ENCODE measurements at places on chromosomes 6 and 20.

DNA sequence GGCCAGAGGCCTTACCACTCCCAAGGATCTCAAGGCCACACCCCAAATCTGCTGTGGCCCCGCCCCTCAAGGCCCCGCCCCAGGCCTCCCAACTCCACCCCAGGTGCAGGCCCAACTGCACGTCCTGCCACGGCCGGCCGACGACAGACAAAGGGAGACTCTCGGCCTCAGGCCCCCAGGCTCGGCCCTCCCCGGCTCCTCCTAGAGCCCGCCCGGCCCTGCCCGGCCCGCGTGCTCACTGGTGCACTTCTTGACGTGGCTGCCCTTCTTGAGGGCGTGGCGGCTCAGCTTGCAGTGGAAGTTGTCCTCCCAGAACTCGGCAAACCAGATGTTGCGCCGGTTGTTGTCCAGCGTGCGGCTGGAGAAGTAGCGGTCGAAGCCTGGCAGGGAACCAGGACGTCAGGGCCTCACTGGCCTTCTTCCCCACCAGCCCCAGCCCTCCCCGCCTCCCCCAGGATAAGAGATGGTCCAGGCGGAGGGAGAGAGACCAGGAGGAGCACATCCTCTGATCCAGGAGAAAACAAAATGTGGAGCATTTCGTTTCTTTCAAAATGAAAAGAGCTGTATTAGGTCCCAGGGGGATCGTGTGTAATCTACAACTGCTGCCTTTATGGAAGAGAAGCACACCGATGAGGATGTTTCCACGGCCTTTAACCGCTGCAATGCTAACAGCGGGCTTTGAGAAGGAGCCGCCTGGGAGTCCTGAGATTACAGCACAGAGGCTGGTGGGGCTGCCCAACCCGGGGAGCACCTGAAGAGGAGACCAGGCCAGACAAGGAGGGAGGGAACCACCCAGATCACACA, 89.4 kb downstream of the GRM4 start:
- DNase-seq: no peak

- DNase-seq: no peak
Measured at GRCh38 chr6:144778773-144779492, 493.8 kb downstream of the UTRN start.

GRCh38 chr20:41249411-41250281, 67.9 kb downstream of the ZHX3 start:
- no peak for DNase-seq

DNA sequence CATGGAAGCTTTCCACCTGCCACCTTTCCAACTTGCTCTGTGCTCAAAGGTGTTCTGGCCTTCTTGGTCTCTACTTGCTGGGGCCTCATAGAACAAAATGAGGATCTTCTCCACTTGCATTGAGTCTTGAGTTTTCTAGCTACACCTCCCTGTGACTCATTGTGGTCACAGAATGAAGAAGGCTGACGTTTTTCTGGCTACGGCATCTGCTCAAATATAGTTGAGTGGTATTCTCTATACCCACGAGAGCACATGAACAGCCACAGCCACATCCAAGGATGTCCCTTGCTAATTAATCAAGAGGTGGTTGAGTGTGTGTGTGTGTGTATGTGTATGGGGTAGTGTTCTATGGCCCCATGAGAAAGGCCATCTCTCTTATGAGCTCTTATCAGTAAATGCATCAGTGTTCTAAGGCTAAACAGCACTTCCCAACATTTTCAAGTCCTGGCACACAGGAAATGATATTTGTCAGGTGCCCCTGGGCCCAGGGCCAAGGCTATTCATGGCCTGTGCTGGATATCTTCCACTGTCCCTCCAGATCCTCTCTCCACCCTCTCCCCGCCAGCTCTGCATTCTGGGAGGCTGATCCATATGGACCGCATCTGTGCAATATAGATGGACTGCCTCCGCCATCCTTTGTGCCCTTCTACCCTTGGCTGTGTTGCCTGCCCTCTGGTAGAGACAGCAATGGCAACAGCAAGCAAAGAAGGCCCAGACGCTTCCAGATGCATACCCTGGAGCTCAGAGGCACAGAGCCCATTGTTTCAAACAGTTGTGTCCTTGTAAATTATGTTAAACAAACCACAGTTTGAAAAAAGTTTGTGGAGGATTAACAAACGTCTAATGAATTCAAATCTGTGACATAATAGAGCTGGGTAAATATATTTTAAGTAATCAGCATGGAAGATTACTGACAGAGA, 150.2 kb downstream of the LRFN2 start:
- no peak for DNase-seq

DNA sequence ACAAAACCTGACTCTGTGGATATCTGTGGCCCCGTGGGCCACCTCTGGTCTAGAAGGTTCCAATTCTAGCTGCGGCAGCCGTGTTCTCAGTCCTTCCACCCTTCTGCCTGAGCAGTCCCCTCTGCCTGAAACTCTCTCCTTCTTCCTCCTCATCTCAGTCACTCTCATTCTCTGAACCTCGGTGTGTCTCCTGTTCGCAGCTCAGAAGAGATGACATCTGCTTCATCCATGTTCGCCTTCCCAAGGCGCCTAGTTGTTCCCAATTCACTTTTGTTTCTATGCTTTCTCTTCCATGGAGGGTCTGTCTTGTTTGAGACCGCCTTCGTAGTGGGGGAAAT, 95.5 kb downstream of the CEBPB start:
- no peak for DNase-seq

DNA sequence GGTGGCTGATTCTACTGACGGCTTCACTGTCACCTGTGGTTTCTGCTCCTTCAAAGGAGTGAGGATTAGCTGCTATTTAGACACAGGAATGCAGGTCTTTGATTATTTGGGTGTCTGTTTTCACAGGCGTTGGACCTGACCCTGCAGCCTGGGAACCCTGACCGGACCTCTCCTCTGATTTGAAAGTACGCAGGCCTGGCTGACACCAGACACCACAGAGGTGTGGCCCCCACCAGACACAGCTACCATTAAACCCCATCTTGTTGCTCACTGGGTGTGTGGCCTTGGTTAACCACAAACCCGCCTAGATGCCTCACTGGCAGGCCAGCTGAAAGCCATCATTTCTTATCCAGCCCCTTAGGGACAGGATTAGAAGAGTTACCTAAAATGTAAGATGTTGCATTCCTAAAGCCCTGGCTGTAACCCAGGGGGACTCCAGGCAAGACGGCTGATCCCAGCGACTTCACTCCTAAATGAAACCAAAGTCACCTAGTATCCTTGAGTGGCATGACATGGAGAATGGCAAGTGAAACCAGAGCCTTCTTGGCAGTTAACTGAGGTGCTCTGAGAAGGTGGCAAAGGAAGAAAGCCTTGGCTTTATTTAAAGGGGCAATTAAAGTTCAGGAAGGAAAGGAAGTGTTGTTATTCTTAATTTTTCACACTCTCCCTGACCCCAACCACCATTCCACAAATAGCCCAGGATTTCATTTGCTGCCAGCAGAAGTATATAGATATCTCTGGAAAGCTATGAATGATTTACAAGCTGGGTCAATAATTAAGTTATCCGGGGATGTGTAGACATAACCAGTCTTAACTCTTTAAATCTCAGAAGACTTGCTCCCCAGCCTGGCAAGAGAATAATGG, 169.9 kb downstream of the QRSL1 start:
- no peak for DNase-seq

- no peak for DNase-seq
Measured at GRCh38 chr6:93900142-93900541, 480.8 kb upstream of the EPHA7 start.

- no peak for DNase-seq
Measured at GRCh38 chr6:36399970-36400369, 12.5 kb upstream of the ETV7 start.

DNA sequence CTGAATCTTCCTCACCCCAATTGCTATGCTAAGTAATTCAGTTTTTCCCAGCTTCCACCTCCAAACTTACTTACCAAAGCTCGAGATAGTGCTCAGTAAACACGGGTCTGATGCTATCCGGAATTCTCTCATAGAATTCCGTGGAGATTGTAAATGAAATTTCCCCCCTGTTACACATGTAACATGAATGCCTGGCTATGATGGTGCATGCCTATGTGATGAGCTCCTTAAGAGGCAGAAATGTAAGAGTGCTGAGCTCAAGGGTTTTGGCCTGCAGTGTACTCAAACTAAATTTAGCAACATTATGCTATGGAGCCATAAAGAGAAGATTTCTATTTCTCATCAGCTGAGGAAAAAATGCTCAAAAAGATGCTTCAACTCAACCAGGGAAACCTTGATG, 133.4 kb upstream of the FUT9 start:
- DNase-seq: no peak
